Hippocampal formation (tissue), 2 donors: ENCODE measurements at places on chromosomes 4 and X.

DNA sequence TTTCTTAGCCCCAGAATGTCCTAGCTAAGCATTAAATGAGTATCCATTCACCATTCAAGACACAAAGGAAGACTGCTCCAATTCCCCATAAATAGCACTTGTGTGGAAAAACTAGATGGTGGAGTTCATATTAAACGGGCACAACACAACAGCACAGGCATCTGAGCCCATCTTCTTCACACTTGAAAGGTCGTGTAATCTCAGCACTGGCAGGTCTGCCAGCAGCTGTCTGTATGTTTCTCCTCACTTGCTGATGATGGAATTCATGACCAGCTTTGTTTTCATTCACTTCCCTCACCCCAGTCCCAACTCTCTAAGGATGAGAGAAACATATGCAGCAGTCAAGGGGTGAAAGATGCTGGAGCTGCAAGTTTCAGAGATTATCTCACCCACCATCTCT, 148.7 kb downstream of the AFAP1 start:
- no peak for DNase-seq

DNA sequence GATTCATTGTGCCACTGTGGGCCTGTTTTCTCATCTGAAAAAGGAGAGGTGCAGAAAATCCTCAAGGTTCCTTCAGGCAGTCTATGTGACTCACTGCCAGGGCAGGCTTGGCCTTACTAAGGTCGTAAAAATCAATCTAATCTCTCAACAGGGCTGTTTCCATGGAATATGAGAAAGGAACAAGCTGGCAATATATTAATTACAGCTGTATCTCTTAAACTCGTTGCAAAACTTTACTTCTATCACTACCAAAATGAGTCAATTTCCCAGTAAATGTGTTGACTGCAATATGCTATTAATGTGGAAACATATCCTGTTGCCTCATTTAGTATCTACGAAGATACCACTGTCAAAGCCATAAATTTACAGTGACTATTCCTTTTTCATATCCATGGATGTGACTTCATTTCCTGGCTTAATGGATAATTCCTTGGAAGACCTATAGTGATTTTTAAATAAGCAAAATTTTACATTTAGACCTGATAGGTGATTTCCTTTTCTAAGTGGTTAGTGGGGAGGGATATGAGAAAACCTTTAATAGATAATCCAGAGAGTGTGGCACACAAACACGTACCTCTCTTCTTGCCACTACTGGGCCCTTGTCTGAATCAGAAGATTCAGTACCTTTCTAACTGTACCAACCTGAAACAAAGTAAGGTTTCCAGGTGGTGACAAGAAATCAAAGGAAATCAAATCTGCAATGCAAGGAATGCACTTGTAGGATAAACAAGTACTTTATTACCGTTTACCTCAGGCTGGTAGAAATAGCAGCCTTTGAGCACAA, 127.4 kb upstream of the FTHL17 start:
- DNase-seq: no peak

DNA sequence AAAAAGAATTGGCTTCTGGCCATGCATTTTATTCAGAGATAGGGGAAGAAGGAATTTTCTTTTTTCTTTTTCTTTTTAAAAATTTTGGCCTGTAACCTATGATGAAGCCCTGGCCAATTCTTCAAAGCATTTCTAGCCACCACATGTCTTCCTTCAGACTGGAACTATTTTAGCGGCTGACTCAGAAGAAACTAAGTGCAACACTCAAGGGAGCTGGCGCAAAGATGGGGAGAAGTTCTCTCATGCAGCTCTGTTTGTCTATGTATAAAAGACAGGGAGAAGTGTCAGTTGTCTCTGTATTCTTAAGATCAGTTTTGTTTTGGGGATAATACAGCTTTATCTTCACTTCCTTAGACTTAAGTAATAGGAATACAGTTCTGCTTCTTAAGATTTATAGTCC, 46.1 kb downstream of the MBNL3 start:
- no peak for DNase-seq

GRCh38 chr4:173370477-173371291, at the start of gene SAP30:
Gene SAP30 (plus strand): TSS chr4:173370954. CDS start chr4:173371183, 229 bp downstream.
- peak; percentile 97 for DNase-seq

DNA sequence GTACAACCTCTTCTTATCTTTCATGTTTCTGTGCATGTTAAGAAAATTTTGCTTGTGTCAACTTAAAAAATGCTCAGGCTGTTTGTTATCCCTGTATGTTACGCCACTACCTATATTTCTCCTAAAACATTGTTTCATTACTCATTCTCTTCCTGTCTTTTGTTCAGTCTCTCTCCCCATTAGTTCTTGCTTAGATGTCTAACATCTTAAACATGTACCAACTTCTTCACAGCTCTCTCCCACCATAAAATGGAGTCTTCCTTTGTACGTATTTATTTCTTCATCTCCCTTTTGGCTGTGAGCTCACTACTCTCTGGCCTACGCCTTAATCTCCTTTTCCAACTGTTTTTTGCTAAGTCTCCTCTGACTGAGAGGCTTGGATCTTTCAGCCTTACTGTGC, 36.4 kb downstream of the PCDH7 start:
- DNase-seq: no peak

GRCh38 chrX:139290310-139290709, 240.2 kb upstream of the F9 start:
- DNase-seq: no peak

DNA sequence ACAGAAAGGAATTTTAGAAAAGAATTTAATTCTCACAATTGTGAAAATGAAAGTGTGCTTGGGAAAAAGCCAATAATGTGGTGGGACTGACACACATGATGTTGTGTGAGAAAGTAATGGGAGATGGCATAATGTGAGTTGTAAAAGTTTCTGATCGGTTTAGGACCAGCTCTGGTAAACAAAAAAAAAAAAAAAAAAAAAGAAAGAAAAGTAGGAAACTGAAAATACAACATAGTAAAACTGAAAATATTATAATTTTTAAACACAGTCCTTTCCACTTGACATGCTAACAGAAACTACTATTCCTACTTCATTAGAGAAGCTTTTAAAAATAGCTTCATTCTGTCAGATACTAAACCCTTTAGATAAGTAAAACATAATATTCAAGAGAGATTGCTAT, 28.2 kb downstream of the RAP1GDS1 start:
- DNase-seq: no peak

GRCh38 chr4:119028296-119028695, 107.3 kb upstream of the MYOZ2 start:
- DNase-seq: no peak

DNA sequence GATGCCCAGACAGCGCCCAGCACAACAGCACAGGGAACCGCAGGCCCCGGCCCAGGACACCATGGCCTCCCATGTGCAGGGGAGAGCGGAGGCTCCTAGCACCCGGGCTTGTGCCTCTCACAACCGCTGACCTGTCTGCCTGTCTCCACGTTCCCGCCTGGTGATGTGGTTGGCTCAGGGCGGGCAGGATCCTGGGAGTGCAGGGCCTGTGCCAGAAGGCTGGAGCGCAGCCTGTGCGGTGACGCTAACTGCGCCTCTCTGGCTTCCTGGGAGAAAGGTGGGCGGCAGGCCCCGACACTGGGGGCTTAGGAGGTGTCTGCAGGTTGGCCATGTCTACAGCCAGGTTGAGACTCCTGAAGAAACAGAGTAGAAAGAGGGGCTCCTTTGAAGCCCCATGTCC, 48.7 kb downstream of the CPZ start:
- no peak for DNase-seq

- DNase-seq: no peak
These were observed at the start of gene LRRC66 for GRCh38 chr4:52019936-52020657. Gene LRRC66 (minus strand): TSS chr4:52020363. CDS start chr4:52017613, 2,750 bp downstream.

DNA sequence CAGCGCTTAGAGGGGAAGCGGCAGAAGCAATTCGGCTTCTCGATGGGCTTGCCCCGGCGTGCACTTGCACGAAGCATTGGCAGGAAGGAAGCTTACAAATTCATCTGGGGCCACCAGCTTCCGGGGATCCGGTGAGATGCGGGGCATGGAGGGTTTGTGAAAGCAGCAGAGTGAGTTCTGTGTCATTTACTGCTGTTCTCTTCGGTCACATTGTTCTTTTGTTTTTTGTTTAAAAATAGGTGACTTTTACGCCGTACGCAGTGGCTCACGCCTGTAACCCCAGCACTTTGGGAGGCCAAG, 47.0 kb downstream of the ASMT start:
- DNase-seq: no peak

GRCh38 chr4:182748949-182749348, 168.2 kb downstream of the DCTD start:
- DNase-seq: no peak

DNA sequence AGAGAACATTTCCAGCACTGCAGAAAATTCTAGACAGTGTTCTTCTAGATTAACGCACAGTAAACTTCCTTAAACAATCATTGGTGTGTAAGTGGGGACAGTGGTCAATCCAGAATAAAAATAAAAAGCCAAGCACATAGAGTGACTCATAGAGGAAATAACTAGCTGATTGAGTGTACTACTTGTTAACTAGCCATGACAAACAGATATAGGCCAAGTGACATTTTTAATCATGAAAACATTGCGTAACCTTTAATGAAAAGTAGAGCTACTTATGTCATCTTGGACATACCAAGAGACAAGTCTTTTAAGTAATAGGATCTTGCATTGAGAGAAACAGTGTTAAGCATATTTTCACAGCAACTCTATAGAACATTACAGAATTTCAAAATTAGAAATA, 233.9 kb upstream of the MAB21L2 start:
- no peak for DNase-seq

- DNase-seq: no peak
These were observed 76.4 kb downstream of the EGF start for GRCh38 chr4:109989044-109989443.

- DNase-seq: no peak
These were observed 226.9 kb downstream of the FBXW7 start for GRCh38 chr4:152308951-152309350.

DNA sequence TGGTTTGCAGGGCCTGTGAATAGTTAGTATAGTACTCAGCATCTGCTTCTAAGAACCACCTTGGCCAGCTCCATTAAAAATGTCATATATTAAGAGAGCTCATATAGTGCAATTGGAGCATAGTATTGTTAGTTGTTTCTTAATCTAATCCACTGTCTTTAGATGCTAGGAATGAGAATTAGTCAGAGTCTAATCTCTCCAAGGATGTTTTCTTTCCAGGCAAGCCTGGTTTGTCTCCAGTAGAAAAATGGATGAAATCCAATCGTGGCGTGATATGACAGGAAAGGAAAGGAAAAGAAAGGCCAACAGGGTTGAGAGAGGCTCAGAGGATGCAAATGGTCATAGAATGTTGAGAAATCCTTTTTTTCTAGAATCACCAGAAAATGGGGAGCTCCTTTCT, 15.0 kb upstream of the TMEM164 start:
- no peak for DNase-seq

- no peak for DNase-seq
These were observed 88.2 kb downstream of the AWAT2 start for GRCh38 chrX:69961365-69962072.

GRCh38 chr4:89712141-89712540, 124.8 kb downstream of the SNCA start:
- DNase-seq: no peak

DNA sequence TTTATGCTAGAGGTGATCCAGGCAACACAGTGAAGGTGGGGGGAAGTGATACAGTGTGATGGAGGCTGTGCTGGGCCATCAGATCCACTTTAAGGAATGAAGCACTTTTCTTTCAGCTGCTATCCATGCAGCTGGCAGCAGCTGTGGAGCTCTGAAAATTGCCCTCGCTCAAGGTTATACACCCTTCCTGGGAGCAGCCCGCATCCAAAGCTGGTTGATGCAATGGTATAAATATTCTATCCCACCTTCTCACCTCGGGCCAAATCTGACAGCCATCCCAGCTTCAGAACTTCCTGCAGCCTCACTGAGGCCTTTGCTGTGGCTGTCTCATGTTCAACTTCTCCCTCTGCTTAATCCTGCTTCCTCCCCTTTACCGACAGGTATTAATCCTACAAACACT, 18.6 kb downstream of the CXCL13 start:
- no peak for DNase-seq

DNA sequence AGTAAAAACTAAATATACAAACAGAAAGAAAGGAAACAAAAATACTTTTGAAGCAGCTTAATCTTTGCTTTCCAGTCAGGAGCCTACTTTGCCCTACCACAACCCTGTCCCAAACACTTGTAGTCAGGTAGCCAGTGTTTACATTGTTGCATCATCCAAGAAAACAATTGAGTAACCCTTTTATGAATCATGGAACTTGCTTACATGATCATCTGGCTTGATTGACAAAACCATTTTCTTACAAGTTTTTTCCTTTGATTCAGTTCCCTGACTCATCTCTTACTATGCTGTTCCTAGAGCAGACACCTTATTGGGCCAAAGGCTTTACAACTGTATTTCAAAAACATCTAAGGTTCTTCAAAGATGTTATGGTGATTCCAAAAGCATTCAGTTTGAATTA, 740.1 kb downstream of the KLHL13 start:
- DNase-seq: no peak

GRCh38 chr4:110472583-110473329, 3.2 kb upstream of the ENPEP start:
- DNase-seq: no peak

DNA sequence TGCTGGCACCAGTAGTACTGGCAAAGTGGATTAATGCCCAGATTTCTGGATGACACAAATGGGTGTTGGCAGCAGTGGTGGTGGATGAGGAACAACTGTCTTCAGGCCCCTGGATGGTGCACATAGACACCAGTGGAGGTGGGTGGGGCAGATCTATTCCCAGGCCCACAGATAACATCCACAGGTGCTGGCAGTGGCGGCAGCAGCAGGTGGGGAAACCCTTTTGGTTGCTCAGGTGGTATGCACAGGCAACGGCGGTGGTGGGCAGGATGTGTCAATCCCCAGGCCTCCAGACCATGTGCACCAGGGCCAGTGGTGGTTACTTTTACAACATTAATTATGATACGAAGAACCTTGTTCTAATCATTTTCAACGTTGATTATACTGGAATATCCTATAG, 48.9 kb upstream of the FAT4 start:
- no peak for DNase-seq

DNA sequence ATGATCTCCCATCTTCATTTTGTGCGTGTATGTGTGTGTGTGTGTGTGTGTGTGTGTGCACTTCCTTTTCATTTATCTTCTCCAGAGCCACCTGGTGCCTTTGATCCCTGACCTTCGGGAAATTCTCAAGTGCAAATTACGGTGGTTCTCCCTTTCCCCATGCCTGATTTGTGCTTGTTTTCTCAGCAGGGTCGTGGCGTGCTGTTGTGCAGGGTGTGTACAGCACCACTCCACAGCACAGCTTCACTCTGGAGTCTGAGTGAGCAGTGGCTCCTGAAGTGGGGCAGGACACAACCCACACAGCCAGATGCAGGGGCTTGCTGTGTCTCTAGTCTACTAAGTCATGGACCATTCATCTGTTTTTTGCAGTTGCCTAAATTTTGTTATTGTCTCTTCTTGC, 114.2 kb upstream of the TBC1D9 start:
- no peak for DNase-seq

- no peak for DNase-seq
These were observed 16.2 kb upstream of the DSPP start for GRCh38 chr4:87592124-87592523.

DNA sequence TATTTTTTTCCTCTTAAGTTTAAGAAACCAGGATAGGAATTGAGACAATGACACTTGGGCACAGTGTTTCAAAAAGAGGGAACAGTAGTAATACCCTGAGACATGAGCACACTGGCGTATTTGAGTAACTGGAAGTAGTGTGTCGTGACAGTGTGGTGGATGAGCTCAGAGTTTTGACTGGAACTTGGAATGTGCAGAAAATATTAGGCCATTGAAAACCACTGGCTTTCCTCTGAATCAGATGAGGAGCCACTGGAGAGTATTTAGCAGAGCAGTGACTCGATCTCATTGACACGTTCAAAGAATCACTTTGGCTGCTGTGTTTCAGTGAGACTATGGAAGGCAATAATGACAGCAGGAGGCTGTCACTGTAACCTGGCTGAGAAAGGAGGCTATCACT, 1531.2 kb downstream of the STIM2 start:
- no peak for DNase-seq
